Renal pelvis (tissue), 12 donors: ENCODE measurements at places on chromosomes 2 and 18.

DNA sequence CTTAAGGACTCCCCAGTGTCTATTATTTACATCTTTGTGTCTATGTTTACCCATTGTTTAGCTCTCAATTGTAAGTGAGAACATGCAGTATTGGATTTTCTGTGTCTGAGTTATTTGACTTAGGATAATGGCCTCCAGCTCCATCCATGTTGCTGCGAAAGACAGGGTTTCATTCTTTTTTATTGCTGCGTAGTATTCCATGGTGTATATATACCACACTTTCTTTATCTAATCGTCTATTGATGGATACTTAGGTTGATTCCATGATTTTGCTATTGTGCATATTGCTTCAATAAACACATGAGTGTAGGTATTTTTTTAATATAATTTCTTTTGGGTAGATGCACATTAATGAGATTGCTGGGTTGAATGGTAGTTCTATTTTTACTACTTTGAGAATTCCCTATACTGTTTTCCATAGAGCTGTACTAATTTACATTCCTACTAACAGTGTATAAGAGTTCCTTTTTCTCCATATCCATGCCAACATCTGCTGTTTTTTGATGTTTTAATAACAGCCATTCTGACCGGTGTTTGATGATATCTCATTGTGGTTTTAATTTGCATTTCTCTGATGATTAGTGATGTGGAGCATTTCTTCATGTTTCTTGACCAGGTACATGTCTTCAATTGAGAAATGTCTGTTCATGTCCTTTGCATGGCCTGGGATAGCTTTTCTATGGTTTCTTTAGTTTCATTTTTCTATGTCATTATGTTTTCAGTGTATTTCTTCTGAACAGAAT, 21.8 kb downstream of the MTCL1 start:
- no peak for DNase-seq

GRCh38 chr2:204732019-204732418, 186.7 kb downstream of the PARD3B start:
- DNase-seq = no peak

DNA sequence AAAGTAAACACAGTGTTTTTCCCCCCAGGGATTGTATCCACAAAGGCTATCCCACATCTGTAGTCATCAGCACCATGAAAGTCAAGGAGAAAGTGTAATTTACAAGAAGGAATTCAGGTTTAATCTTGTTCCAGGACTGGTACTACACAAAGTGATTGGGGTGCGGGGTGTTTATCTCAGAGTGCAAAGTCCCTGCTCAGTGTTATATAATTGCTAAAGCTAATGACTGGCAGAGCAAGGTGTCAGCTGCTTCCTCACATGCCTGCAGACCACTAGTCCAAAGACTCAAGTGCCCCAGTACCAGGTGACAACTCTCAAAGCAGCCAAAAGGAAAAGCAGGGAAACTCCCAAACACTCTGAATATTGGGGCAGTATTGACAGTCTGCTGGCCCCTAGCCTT, 40.4 kb upstream of the PDCL3 start:
- no peak for DNase-seq

DNA sequence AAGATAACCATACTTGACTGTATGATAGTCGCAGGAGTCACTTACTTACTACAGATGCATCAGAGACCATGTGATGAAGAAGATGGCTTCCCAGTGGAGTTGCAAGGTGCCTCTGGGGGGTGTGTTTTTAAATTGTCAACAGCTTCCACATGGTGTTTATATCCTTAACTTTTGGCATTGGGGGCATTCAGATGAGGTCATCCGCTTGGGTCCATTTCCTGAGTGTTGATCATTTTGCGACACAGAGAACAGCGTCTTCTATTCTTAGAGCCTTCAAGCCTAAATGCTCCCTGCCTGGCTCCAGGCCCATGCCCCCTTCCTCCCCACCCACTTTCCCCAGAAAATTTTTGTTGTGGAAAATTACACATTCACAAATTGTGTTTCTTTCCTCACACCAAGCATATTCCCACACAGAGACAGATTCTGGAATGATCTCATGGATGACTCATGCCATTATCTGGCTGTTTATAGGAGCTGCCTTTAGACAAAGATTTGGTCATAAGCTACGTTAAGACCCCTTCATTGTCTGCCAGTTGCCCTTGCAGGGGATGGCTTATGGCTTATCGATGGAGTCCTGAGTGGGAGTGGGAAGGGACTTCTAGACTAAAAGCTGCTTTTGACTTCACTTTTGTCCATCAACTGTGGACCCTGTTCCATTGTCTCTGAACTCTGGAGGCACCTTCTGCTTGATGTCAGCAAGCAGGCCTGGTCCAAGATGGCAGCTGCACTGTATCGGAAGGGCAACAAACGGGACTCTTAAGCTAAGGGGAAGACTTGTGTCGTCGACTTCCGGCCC, 91.8 kb downstream of the CABLES1 start:
- DNase-seq = no peak

DNA sequence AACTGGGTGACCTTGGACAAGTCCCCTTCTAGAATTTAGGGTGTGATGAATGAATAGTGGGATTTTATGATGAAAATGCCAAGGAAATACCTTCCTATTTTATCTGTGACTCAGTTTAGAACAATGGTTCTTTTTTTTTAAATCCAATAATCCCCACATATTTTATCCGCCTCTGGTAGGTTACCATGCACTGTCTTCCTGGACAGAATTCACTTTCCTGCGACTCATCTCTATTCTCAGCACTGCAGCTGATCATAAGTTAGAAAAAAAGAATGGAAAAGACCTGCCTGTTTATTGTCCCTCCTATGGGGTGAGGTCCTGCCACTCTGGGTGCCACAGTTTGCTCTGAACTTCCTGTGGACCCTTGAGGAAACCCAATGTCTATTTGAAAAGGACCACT, 73.1 kb downstream of the IRS1 start:
- no peak for DNase-seq

- no peak for DNase-seq
Measured at GRCh38 chr2:10195278-10196109, 73.0 kb downstream of the RRM2 start.

DNA sequence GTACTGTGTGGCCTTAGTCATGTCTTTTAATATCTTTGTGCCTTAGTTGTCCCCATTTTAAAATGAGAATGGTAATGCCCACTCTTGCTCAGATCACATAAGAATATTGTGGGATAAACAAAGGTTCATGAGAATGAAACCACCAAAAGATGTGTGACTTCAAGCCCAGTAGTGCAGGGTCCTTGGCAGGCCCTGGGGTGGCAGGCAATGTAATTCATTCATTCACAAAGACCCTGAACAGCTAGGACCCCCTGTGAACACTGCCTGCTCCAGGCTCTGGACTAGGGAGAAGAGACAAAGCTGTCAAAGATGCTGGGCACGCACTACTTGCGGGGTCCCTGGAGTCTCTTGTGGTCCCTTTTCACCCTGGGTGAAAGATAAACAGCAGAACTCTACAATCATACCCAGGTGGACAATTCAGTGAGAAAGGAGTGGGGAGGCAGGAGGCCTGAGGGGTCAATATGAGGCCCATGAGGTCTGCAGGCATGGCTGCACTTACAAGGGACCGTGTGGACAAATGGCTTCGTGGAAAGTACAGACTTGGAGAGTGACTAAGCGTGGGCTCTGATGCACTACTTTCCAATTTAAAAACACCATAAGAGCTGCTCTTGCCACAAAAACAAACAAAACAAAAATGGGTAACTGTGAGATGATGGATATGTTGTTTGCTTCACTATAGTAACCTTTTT, 136.1 kb downstream of the SMAD7 start:
- no peak for DNase-seq

- no peak for DNase-seq
Measured at GRCh38 chr18:60259052-60259681, 113.4 kb downstream of the MC4R start.

DNA sequence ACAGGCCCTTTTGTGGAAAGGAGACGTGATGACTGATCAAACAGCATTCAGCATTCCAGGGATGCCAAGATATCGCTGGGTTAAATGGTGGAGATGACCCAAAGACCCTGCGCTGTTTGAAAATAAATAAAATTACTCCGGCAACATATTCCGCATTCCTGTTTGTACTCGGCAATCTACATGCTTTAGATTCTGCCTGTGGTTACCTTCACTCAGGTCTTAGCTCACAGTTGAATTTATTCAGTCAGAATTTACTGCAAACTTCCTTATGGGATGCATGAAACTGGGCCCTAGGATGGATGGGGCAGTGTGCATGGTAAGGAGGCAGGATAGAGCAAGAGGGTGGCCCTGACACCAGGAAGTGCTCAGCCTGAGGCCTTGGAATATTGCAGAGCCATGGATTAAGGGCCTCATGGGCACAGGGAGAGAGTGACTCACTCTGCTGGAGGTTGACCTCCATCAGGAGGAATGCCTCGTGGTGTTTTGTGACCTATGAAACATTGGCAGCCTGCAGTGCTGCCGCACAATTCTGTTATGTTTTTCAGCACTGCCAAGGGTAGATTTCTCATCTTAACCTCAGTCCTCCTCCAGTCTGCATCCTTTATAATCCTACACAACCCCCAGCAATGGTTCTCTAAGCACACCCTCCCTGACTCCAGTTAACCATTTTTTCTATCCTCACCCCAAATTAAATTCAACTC, 321.4 kb downstream of the IRS1 start:
- DNase-seq = no peak

DNA sequence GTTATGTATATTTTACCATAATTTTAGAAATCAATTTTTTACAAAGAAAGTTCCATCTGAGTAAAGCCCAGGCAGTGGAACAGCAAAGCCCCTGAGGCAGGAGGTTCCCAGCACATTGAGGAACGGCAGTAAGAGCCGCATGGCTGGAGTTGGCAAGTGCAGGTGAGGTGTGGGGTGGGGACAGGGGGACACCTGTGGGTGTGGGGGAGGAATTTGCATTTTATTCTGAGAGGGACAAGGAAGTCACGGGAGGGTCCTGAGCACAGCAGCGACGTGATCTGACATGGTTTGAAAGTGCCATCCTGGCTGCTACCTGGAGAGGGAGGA, 16.1 kb upstream of the ADI1 start:
- no peak for DNase-seq

DNA sequence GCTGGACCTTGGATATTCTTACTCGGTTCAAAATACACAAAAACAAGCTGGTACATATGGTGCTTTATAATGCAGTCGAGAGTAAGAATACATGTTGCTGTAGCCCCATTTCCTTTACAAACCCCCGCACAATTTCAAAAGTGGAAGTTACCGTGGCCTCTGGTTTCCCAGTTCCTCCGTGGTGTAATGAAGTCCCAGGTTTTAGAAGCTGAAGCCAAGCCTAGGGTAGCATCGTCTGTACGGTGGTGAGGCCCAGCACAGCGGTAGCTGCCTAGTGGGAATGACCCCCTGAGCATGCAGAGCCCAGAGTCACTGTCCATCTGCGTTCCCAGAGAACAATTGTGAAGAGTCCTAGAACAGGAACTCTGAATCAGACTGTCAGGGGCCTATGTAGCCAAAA, 171.8 kb downstream of the ASXL3 start:
- no peak for DNase-seq

- DNase-seq = no peak
Measured at GRCh38 chr2:59701271-59701994, 852.0 kb downstream of the BCL11A start.
